ENCODE measurements at places on chromosomes 7 and 10.

DNA sequence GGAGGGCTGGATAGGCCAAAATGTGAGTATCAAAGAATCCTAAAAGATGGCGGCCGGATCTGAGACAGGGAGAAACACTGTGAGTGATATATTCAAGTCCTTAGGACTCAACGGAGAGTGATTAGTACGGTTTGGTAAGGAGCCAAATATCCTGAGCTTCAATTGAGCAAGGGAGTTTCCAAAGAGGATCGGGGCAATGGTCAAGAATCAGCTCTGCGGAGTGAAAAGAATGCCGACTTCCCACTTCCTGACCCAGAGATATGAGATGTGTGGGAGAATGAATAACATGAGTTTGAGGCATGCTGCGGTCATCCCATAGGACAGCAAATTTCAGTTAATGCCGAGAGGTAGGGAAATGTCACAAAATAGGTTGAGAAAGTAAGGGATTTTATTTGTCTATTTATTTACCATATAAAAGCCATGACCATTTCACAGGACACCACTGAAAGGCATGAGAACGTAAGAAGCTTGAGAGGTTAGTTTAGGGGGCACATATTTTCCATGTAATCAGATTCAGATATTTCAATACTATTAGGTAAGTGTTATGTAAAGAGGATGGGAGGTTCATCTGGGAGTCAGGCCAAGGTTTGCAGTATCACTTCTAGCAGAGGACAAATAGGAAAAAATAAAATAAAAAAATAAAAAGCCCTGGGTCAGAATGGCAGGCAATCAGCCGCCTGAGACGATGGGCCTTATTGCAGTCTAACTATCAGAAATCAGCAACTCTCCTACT, 165.6 kb downstream of the HGF start:
- no peak overlapping the region for H3K27ac ChIP-seq
- no peaks in the 10 kb centered on the region for H3K36me3 ChIP-seq
- H3K4me1 ChIP-seq: no peaks in the 10 kb centered on the region
- no peak for DNase-seq
- no peak overlapping the region for H3K4me3 ChIP-seq

GRCh38 chr7:133652547-133652946, 399.7 kb downstream of the EXOC4 start:
- DNase-seq: no peak
- no peak overlapping the region for H3K4me3 ChIP-seq
- no peaks in the 10 kb centered on the region for H3K27me3 ChIP-seq
- H3K36me3 ChIP-seq: no peaks in the 10 kb centered on the region
- H3K27ac ChIP-seq: no peak overlapping the region

DNA sequence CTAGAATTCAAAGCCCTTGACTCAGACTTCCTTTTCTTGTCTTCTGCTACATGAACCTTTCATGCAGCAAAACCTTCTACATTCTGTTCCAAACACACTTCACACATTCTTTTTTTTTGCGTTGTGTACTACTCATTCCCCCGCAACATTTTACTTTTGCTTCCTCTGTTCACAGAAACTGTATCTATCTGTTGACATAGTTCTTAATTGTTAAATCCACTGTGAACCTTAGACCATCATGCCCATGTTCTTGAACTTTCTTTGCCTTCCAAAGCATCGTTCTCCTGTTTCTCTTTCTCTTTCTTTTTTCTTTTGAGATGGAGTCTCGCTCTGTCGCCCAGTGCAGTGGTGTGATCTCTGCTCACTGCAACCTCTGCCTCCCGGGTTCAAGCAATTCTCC, 14.2 kb downstream of the CCSER2 start:
- no peak for DNase-seq
- H3K27ac ChIP-seq: no peak overlapping the region
- H3K4me3 ChIP-seq: no peak overlapping the region
- peaks cover 39% of the 10 kb centered on the region for H3K4me1 ChIP-seq

GRCh38 chr7:112449353-112449752, 907 bp upstream of the IFRD1 start:
- no peak for DNase-seq
- peak overlapping the region; percentile 99 for H3K27ac ChIP-seq
- peaks cover 11% of the 10 kb centered on the region for H3K36me3 ChIP-seq
- H3K4me3 ChIP-seq: peak overlapping the region; percentile 99

- no peaks in the 10 kb centered on the region for H3K36me3 ChIP-seq
- H3K4me1 ChIP-seq: no peaks in the 10 kb centered on the region
- no peak for DNase-seq
- H3K27me3 ChIP-seq: no peaks in the 10 kb centered on the region
- no peak overlapping the region for H3K27ac ChIP-seq
These were observed 394.5 kb downstream of the SEMA3D start for GRCh38 chr7:84792231-84792893.

Measured in activated B cell treated with CpG ODN at 0.5 μM for 24 hours (primary cell).